OCI-LY7 (cell line): ENCODE measurements at places on chromosomes 12 and 14.

DNA sequence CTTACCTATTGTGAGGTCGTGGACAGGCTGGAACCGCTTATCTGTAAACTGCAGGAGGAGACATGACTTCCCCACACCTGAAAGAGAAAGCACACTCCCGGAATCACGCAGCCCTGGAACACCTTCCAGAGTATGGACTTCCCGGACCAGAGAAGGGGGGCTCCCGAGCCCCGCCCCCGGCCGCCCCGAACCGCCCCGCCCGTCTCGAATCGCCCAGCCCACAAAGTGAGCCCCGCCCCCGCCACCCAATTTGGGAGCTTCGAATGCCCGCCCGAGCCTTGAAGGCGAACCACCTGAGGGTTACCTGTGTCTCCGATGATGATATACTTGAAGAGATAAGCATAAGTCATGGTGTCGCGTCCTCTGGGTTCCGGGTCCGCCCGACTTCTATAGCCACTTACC lies 235 bp downstream of the RAB2B start:
- no peak for DNase-seq

- DNase-seq = no peak
These were observed 4.6 kb upstream of the VTI1B start for GRCh38 chr14:67679006-67679405.

- no peak for DNase-seq
These were observed 5.6 kb upstream of the E2F7 start for GRCh38 chr12:77070800-77071449.

DNA sequence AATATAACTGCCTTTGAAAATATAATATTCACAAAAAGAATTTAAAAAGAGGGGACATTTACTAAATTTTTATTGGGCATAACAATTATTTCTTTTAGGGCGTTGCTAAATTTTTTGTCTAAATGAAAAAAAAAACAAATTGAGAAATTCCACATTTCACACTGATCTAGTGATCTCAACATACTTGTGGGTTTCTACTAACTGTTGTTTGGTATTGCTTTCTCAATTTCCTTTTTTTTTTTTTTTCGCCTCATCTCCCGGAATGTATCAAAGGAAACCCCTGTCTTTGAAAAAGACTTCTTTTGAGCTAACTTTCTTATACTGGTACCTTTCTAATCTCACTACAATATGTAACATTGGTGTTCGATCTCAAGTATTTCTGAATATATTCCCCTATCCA lies at the start of gene CLEC4D:
TSS of gene CLEC4D (plus strand) at position 248 of the 400 bp plus-strand sequence. CDS start 230 bp downstream, outside the sequence.
- no peak for DNase-seq

DNA sequence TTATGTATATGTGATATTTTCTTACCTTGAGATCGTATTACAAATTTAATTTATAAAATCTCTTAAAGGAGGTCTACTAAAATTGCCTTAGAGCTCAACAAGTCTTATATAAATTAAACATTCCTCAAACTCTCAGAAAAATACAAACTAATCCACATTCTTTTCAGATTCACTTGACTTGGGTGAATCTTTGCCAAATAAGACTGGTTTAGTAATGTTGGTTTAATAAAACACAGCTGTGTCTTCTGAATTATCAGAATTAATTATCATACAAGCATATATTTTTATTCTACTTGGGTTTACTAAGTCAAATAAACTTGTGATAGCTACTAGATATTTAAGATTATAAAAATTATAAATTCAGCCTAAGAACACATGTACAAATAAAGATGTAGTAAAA lies 13.3 kb downstream of the GLIPR1L2 start:
- DNase-seq = no peak

GRCh38 chr12:10067942-10068341 lies 30.8 kb downstream of the CLEC1A start:
- no peak for DNase-seq

- peak; percentile 51 for DNase-seq
These were observed 46.7 kb upstream of the FICD start for GRCh38 chr12:108468196-108468968.

DNA sequence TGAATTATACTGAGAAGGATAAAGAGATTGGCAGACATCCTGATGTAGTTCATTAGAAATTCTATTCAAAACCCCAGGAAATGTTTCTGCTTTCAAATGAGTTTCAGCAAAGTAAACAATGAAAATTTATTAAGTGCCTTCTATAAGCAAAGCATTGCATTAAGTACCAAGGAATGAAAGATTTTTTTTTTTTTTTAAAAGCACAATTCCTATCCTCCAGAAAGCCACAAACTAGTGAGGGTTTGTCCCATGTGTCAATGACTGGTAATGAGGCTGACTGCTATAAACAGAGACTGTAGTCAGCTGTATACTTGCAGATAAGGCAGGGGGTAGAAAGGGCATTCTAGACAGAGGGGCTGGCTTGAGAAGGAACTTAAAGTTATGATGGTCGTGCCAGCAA lies 6.7 kb downstream of the ANO4 start:
- no peak for DNase-seq

GRCh38 chr12:48454667-48455066 lies 17.7 kb upstream of the ANP32D start:
- peak; percentile 11 for DNase-seq

DNA sequence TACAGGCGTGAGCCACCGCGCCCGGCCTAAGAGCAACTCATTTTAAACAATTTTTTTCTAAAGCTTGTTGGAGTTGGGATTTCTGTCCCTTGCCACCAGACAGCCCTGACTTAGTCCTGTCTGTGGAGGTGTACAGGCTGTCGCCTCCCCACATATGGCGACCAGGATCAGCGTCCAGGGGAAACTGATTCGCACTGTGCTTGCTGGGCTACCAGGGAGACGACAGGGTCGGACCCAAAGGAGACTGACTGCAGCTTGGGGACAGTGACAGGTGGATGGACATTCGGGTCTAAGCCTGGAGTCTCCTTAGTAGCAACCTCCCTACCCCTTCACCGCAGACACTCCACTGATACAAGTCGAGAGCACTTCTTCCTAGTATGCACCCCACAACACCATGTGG lies 40.3 kb downstream of the TRAFD1 start:
- no peak for DNase-seq

- DNase-seq = no peak
These were observed 57.6 kb upstream of the DDX11 start for GRCh38 chr12:31016057-31016456.

- no peak for DNase-seq
These were observed 188.2 kb downstream of the TMTC2 start for GRCh38 chr12:82874945-82875344.

DNA sequence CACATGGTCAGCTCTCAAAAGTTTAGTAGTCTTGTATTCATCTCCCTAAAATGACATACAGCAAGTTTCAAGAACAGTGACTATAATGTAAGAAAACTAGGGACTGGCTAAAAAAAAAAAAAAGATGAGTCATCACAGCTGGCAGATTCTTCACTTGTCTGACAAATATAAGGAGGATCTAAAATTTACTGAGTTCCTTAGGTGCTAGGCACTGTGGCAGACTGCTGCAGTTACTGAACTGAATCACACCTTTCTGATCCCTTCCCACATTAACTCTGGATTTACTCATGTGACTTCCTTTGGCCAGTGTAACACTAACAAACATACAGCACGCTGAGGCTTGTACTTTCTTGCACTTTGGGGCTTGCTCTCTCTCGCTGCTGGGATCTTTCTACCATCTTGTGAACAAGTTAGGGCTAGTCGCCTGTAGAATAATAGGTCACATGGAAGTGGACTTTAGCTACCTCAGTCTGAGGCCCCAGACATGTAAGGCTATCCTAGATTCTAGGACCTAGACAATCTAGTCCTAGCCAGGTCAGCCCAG lies 32.1 kb downstream of the BAZ1A start:
- no peak for DNase-seq

- DNase-seq = no peak
These were observed 10.5 kb upstream of the BLTP3B start for GRCh38 chr12:100153131-100153530.

- DNase-seq = no peak
These were observed 74.9 kb downstream of the DPF3 start for GRCh38 chr14:72818998-72819397.

GRCh38 chr12:51390891-51391282 lies 319 bp downstream of the GALNT6 start:
- no peak for DNase-seq

- no peak for DNase-seq
These were observed 27.9 kb upstream of the EVL start for GRCh38 chr14:100037353-100037752.

GRCh38 chr14:102593825-102594137 lies 1.3 kb downstream of the RCOR1 start:
- no peak for DNase-seq

- no peak for DNase-seq
These were observed 1256.8 kb upstream of the FLRT2 start for GRCh38 chr14:84273181-84273580.

- DNase-seq = no peak
These were observed 131.8 kb downstream of the KITLG start for GRCh38 chr12:88448337-88448915.

- no peak for DNase-seq
These were observed 3.4 kb downstream of the PRKAG1 start for GRCh38 chr12:49015196-49015595.

GRCh38 chr14:49489341-49489740 lies 96.8 kb downstream of the RPS29 start:
- DNase-seq = no peak

- no peak for DNase-seq
These were observed 677.2 kb downstream of the AACS start for GRCh38 chr12:125742413-125742812.

DNA sequence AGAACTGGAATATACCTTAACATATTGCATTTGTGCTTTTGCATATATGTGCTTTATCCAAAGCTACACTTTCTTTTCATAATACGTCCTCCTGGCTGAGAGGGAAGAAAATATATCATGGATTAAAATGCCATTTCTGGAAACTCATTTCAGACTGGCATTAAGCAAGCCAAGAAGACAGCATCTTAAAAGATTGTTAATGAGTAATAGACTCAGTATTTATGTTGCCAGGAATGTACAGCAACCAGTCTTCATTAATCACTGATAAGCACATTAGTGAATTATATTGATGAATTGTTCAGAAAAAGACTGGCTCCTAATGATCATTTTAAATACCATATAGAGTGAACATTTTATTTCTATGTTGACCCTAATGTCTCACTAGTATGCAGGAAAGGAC lies 134.9 kb upstream of the IFNG-AS1 start:
- no peak for DNase-seq

GRCh38 chr12:88111074-88111652 lies 30.7 kb downstream of the CEP290 start:
- DNase-seq = peak; percentile 36

DNA sequence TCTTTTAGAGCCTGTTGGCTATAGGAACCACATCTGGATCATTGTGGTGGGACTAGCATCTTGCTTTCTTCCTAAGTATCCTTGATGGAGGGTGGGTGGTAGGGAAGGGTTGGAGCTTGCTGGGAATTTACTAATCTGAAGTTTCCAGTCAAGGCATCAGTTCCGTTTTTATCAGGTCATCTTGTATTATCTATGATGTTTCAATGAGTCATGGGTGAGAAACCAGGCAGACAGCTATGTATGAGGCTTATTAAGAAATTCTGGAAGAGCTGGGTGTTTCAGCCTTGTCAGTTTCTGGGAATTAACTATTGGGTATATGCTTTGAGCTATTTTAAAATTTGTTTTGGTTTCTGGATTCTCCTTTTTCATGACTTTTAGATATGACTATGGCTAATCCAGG lies 11.3 kb downstream of the TSFM start:
- DNase-seq = no peak

- peak; percentile 67 for DNase-seq
These were observed 3.4 kb downstream of the CYP46A1 start for GRCh38 chr14:99687284-99688209.

DNA sequence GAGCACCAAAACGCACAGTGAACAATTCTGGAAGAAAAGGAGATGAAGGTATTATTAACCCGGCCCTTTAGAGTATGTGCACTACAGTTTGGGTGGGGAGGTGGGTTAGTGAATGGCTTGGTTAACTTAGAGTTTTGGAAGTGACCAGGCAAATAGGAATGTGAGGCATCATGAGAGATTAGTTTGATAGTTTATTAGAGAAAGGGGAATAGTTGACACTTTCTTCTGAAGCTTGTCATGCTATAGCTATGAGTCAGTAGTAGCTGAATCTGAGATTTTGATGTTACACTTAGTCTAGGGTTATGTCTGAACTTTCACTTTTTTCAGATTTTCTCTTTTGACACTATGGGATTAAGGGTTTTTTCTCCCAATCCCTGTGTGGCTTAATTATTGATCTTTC lies 567.2 kb downstream of the SNAPC1 start:
- no peak for DNase-seq

- no peak for DNase-seq
These were observed 66.0 kb upstream of the NRXN3 start for GRCh38 chr14:78104160-78104559.

DNA sequence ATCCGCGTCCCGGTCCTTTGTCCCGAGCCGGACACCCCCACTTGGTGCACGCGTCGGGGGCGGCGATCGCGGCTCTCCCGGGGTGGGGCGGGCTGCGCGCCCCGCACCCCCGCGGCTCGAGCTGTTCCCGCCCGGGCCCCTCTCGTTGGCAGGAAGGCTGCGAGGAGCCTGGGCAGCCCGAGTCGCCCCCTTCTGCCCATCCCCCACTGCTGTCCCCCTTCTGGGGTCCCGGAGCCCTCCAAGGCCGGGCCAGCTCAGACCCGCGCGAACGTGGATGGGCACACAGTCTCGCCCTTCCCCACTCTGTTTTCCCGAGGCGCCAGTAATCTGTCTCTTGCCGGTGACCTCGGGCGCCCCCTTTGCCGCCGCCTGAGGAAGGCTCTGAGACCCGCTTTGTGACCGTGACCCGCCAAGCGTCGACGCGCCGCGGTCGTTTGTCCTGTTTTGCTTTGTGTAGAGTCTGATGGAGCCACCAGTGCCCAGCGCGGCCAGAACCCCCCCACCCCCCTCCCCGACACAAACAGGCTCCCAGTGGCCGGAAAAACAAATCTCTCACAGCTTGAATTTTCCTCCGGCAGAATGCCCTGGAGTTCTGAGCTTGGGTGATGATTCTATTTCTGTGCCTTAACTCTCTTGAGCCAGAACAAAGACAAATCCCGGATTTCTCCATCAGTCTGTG lies 610 bp downstream of the C14orf132 start:
- DNase-seq = no peak

DNA sequence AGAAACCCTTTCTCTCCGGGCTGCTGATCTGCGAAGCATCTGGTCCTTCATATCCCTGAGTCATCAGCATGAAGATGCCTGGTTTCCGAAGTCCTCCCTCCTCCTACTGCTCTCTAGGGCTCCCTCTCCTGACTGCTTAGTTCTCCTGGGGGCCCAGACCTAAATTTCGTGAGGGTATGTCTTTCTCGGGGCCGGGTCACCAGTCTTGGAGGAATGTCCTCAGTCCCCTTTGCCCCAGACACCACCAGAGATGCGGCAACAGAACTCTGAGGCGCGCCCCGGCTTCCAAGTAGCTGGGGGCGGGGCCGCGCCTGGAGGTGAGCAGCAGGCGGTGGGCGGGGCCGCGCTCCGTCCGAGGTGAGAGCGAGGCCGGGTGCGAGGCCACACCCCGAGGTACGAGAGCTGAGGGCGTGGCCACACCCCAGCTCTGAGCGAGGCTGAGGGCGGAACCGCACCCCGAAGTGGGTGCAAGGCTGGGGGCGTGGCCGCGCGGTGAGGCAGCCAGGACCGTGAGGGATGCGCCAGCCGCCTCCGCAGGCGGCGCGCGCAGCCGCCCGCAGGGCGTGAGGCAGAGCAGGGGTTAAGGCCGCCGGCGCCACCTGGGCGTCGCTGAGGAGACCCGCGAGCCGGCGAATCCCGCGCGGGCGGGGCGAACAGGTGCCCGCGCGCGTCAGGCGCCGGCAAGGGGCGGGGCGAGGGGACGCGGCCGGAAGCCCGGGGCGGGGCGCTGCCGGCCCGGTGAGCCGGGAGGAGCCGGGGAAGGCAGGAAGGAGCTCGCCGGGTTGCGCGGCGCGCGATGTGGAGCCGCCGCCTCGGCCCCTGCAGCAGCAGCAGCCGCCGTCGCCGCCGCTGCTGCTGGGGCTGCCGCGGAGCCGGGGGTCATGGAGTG lies at the start of gene BICDL1:
TSS of gene BICDL1 (plus strand) at position 765 of the 889 bp plus-strand sequence. CDS start 633 bp downstream, outside the sequence.
- peak; percentile 95 for DNase-seq
